CD4-positive, alpha-beta T cell (primary cell): ENCODE measurements at places on chromosomes 12 and 14.

GRCh38 chr12:124365726-124366430, 71.0 kb downstream of the RFLNA start:
- peaks cover 43% of the 10 kb centered on the region for H3K36me3 ChIP-seq
- H3K4me3 ChIP-seq = no peak overlapping the region
- H3K4me1 ChIP-seq = no peaks in the 10 kb centered on the region
- DNase-seq = no peak
- no peak overlapping the region for H3K27ac ChIP-seq
- H3K27me3 ChIP-seq = no peaks in the 10 kb centered on the region

DNA sequence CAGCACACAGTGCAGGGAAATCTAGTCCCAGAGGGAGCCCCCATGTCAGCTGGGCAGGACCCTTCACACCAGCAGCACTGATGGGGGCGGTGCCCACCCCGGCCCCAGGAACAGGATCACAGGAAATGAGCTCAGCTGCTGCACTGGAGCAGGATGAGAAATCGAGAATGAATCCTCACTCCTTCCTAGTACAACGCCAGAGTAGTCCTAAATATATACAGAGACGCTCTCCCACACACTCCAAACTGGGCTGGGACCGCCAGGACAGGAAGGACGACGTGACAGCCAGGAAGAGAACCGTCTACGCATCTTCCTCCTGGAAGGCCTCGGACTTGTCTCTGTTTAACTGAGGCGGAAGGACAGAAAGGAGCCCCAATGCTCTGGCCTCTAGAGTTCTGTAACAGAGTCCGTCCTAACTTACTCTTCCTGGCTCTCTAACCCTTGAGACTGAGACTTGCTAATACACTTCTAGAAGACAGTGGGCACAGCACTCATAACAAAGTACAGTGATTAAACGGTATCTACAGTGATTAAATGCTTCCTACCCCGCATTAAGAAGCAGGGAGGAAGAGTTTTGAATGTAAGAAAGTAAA, 33.4 kb downstream of the CDC42BPB start:
- peaks cover 2% of the 10 kb centered on the region for H3K27me3 ChIP-seq
- H3K4me1 ChIP-seq = peaks cover 6% of the 10 kb centered on the region
- no peak for DNase-seq

- no peaks in the 10 kb centered on the region for H3K36me3 ChIP-seq
- no peak for DNase-seq
- H3K27me3 ChIP-seq = no peaks in the 10 kb centered on the region
- H3K4me3 ChIP-seq = no peak overlapping the region
- no peak overlapping the region for H3K27ac ChIP-seq
Measured at GRCh38 chr12:54370171-54370730, 6.0 kb upstream of the GPR84 start.

DNA sequence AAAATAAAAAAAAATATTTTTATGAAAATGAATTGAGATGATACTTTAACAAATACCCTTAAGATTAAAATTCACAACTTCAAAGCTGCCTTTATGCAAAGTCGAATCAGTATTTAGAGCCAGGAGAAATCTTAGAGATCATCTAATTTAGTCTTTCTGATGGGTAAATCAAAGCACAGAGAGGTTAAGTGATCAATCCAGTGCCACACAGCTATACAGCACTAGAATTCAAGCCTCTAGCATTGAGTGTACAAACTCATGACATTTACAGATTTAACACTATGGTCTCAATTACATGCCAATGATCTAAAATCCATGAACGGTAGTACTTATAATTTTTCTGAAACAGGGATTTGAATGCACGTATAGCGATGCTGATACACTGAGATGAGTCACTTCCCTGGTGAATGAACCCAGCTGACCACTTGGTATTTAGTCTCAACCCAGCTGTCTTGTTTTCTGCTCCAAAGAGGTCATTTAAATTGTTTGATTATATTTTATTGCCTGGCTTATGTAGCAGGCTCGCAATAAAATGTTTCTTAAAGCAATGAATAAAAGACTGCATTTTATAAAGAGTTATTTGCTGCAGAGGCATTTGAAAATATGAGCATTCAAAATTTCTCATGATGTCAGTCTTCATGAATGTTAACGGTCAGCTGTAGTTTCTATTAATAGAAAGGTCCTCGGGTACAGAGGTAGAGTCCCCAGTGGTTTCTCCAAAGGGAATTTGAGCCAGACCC, 152.4 kb upstream of the PRICKLE1 start:
- no peak for DNase-seq
- no peak overlapping the region for H3K4me3 ChIP-seq
- H3K27me3 ChIP-seq = no peaks in the 10 kb centered on the region
- H3K27ac ChIP-seq = no peak overlapping the region

- H3K36me3 ChIP-seq = no peaks in the 10 kb centered on the region
- H3K4me1 ChIP-seq = no peaks in the 10 kb centered on the region
- H3K4me3 ChIP-seq = no peak overlapping the region
- H3K27me3 ChIP-seq = no peaks in the 10 kb centered on the region
- no peak overlapping the region for H3K27ac ChIP-seq
- DNase-seq = no peak
Measured at GRCh38 chr14:71365361-71365760, 458.1 kb downstream of the PCNX1 start.

DNA sequence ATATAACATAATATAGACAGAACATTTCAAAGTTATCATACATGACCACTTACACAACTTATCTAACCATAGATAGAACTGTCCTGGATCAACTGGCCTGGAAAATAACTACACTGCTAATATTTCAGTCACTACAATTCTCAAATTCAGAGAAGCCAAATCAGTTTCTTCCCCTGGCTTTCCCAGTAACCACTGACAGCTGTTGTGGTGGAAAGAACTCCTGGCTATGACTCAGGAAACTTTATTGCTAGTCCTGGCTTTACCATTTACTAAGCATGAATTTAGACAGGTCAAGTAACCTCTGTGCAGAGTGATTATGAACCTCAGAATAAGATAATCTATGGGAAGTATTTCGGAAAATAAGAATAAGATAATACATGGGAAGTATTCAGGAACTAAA, 244.9 kb upstream of the DIO2 start:
- no peaks in the 10 kb centered on the region for H3K36me3 ChIP-seq
- H3K27ac ChIP-seq = no peak overlapping the region
- no peaks in the 10 kb centered on the region for H3K27me3 ChIP-seq

DNA sequence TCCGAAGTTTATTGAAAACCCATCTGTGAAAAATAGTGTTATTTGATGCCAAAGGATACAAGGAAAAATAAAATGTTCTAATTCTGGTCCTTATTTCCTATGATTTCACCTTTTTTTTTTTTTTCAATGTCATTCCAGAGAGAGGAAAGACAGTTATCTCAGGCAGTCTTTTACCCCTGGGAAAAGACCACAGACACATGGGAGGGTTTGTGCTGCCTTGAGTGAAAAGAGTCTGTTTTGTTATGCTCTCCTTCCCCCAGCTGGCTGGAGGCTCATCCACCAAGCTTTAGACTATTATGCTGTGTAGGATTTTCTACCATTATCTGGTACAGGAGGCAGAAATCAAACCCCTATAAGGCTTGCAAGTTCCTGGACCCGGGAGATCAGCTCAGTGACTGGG, 151.8 kb downstream of the CRADD start:
- H3K27ac ChIP-seq = no peak overlapping the region
- DNase-seq = no peak
- H3K4me1 ChIP-seq = no peaks in the 10 kb centered on the region
- H3K27me3 ChIP-seq = no peaks in the 10 kb centered on the region
- H3K36me3 ChIP-seq = no peaks in the 10 kb centered on the region
- H3K4me3 ChIP-seq = no peak overlapping the region

GRCh38 chr14:89041257-89041582, 216.8 kb downstream of the TTC8 start:
- H3K27ac ChIP-seq = no peak overlapping the region
- no peaks in the 10 kb centered on the region for H3K27me3 ChIP-seq
- no peaks in the 10 kb centered on the region for H3K36me3 ChIP-seq
- peaks cover 14% of the 10 kb centered on the region for H3K4me1 ChIP-seq
- no peak for DNase-seq

DNA sequence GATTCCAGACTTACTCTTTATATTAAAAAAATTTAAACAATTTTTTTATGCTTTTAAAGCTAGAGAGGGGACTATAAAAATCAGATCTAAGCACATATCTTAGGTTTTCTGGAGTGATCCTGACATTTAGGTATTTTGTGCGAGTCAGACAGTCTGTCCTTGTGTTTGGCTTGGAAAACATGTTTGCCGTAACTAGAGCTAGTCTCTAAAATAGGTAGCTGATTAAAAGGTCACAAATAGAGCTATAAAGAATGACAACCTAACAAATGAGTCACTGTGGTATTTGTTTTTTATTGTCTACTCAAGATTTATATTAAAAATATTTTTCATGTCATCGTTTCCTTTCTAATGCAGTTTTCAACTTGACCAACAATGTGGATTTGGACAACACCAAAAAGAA, 73.4 kb downstream of the MNAT1 start:
- no peak overlapping the region for H3K27ac ChIP-seq
- no peak overlapping the region for H3K4me3 ChIP-seq
- no peaks in the 10 kb centered on the region for H3K27me3 ChIP-seq
- DNase-seq = no peak
- no peaks in the 10 kb centered on the region for H3K4me1 ChIP-seq

GRCh38 chr14:49897965-49898364, 5.1 kb downstream of the ARF6 start:
- peaks cover 10% of the 10 kb centered on the region for H3K4me1 ChIP-seq
- H3K27me3 ChIP-seq = no peaks in the 10 kb centered on the region
- no peak for DNase-seq

DNA sequence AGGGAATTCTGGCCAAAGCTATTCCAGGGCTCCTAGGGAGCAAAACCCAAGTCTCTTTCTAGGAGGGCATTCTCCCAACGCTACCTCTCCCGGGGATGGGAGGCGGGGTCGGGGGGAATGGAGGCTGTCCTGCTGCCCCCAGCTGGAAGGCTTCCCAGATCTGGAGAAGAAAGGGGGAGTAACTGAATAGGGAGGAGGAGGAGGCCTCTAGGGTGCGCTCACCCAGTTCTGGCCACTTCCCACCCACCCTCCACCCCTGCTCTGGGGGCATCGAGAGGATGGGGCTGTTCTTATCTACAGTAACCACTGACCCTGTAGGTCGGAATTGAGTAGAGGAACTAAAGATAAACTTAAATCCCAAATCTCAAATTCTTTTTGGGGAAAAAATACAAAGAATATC, 579 bp upstream of the RNASE1 start:
- DNase-seq = no peak
- no peaks in the 10 kb centered on the region for H3K36me3 ChIP-seq
- H3K27ac ChIP-seq = no peak overlapping the region
- no peaks in the 10 kb centered on the region for H3K27me3 ChIP-seq
- H3K4me1 ChIP-seq = peaks cover 3% of the 10 kb centered on the region
- H3K4me3 ChIP-seq = no peak overlapping the region

DNA sequence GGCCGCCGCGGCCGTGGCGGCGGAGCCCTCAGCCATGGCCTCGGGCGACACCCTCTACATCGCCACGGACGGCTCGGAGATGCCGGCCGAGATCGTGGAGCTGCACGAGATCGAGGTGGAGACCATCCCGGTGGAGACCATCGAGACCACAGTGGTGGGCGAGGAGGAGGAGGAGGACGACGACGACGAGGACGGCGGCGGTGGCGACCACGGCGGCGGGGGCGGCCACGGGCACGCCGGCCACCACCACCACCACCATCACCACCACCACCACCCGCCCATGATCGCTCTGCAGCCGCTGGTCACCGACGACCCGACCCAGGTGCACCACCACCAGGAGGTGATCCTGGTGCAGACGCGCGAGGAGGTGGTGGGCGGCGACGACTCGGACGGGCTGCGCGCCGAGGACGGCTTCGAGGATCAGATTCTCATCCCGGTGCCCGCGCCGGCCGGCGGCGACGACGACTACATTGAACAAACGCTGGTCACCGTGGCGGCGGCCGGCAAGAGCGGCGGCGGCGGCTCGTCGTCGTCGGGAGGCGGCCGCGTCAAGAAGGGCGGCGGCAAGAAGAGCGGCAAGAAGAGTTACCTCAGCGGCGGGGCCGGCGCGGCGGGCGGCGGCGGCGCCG, 381 bp downstream of the YY1 start:
- H3K36me3 ChIP-seq = no peaks in the 10 kb centered on the region
- H3K27me3 ChIP-seq = no peaks in the 10 kb centered on the region
- no peak for DNase-seq
- H3K4me3 ChIP-seq = peak overlapping the region; percentile 77
- H3K4me1 ChIP-seq = peaks cover 51% of the 10 kb centered on the region
- no peak overlapping the region for H3K27ac ChIP-seq

DNA sequence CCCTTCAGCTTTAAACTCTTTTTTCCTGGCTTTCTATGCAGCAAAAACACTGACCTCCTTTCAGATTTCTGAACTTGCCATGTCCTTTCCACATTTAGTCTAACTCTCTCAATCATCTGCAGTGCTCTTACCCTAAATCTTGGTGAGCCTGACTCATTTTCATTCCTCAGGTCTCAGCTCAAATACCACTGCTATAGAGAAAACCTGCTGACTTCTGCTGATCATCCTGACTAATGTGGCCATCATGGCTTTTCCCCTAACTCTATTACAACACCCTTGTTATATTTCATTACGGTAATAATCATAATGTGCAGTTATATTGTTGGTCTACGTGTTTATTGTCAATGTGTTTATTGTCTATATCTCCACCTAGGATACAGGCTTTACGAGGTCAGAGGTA, 207.3 kb upstream of the OR4E1 start:
- no peak overlapping the region for H3K4me3 ChIP-seq
- H3K4me1 ChIP-seq = peaks cover 2% of the 10 kb centered on the region
- no peak for DNase-seq
- H3K27me3 ChIP-seq = no peaks in the 10 kb centered on the region

GRCh38 chr12:105451211-105451610, 120.7 kb downstream of the C12orf75 start:
- no peaks in the 10 kb centered on the region for H3K27me3 ChIP-seq
- no peaks in the 10 kb centered on the region for H3K4me1 ChIP-seq
- no peak overlapping the region for H3K4me3 ChIP-seq
- no peak overlapping the region for H3K27ac ChIP-seq
- H3K36me3 ChIP-seq = no peaks in the 10 kb centered on the region
- no peak for DNase-seq

DNA sequence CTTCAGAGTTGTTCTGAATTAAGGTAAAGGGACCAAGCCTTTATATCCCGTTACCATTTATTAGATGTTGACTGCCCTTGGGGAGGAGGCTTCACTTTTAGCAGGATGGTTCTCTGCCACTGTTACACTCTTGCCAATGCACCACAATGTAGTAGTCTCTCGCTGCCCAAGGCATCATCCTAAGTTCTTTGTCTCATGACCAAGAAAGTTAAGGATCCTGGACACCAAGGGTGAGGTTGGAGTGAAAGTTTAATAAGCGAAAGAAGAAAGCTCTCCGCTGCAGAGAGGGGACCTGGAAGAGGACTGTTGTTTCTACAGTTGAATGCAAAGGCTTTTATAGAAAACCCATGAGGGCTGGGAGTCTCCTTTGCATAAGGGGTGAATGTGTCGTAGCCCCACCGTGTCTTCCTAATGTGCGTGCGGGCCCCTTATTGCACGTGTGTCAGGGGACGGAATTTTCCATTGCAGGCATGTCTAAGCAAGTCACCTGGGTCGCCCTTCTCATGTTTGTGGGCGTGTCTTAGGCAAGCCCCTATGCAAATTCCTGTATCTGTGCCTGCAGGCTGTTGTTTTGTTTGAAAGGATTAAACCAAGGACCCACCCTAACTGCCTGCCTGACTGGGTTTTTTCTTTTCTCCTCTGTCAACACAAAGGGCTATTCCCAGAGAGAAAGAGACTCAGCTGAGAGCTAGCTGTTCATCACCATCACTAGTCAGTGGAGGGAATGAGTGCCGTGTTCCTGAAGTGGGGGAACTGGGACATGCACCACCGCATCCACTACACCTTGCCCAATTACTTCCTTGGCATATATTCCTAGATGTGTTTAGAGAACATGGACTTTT, 17.6 kb upstream of the RNASE1 start:
- H3K4me1 ChIP-seq = no peaks in the 10 kb centered on the region
- no peak for DNase-seq
- no peak overlapping the region for H3K4me3 ChIP-seq
- H3K27ac ChIP-seq = no peak overlapping the region
- no peaks in the 10 kb centered on the region for H3K27me3 ChIP-seq
